Chondrocyte (in vitro differentiated cells): ENCODE measurements at places on chromosomes 5 and 9.

GRCh38 chr9:21510806-21511205 is 28.7 kb upstream of the IFNE start:
- no peak overlapping the region for H3K27ac ChIP-seq
- no peak overlapping the region for H3K4me3 ChIP-seq
- peaks cover 7% of the 10 kb centered on the region for H3K4me1 ChIP-seq
- H3K36me3 ChIP-seq, result no peaks in the 10 kb centered on the region
- peaks cover 12% of the 10 kb centered on the region for H3K27me3 ChIP-seq

GRCh38 chr5:122981846-122982245 is 54.7 kb downstream of the PPIC start:
- no peaks in the 10 kb centered on the region for H3K27me3 ChIP-seq
- no peak overlapping the region for H3K4me3 ChIP-seq
- DNase-seq, result no peak
- no peaks in the 10 kb centered on the region for H3K4me1 ChIP-seq
- H3K27ac ChIP-seq, result no peak overlapping the region
- H3K36me3 ChIP-seq, result no peaks in the 10 kb centered on the region

GRCh38 chr9:134293611-134294152 is 32.6 kb upstream of the RXRA start:
- H3K4me1 ChIP-seq, result peaks cover 3% of the 10 kb centered on the region
- H3K27me3 ChIP-seq, result no peaks in the 10 kb centered on the region
- H3K27ac ChIP-seq, result no peak overlapping the region
- DNase-seq, result peak; percentile 51
- no peaks in the 10 kb centered on the region for H3K36me3 ChIP-seq
- H3K4me3 ChIP-seq, result peak overlapping the region; percentile 53

- no peak overlapping the region for H3K4me3 ChIP-seq
- DNase-seq, result no peak
- no peaks in the 10 kb centered on the region for H3K36me3 ChIP-seq
- peaks cover 26% of the 10 kb centered on the region for H3K4me1 ChIP-seq
- no peaks in the 10 kb centered on the region for H3K27me3 ChIP-seq
These were observed 43.8 kb downstream of the ANKRD33B start for GRCh38 chr5:10607666-10608073.

DNA sequence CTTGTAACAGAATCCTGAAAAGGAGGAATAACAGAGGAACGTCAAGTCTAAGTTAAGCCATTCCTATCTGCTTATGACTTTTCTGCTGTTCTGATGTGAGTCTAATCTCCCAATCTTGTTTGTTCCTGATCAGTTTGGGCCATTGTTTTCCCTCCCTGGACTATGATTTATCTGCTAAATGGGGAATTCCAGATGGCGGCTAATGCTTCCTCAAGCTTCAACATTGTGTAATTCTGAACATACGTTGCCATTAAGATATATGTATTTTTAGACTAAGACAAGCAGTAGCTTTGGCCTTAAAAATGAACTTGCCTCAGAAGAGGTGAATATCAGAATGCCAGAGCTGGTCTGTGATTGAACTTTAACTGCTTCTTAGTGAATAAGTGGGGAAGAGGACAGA is 142.7 kb downstream of the PRKACG start:
- no peaks in the 10 kb centered on the region for H3K36me3 ChIP-seq
- H3K4me3 ChIP-seq, result no peak overlapping the region
- no peak for DNase-seq

DNA sequence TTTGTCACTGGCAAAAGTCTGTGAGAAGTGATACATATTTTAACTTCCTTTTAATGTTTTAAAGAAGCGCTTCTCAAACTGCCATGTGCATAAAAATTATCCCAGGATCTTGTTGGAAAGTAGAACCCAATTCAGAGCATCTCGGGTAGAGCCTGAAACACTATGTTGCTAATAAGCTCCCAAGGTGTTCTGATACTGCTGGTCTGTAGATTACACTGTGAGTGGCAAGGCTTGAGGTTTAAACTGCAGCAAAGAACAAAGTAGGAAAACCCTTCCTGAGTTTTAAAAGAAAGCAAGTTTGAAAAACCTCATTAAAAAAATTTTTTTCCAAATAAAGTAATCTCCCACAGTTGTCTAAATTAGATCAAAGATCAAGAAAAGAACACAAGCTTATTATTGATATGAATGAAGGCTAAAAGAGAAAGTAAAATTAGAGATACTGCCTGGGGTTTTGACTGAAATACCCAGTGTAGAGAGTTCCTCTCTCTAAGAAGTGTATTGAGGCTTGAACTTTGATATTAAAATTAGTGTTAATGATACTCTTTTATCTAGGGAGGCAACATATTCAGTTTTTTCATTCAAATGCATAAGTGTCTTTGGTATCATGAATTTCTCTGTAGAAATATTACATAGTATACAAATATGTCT is 19.8 kb upstream of the JAK2 start:
- peaks cover 34% of the 10 kb centered on the region for H3K4me1 ChIP-seq
- no peaks in the 10 kb centered on the region for H3K36me3 ChIP-seq
- no peak for DNase-seq
- H3K27me3 ChIP-seq, result no peaks in the 10 kb centered on the region
- H3K27ac ChIP-seq, result no peak overlapping the region

- H3K4me1 ChIP-seq, result no peaks in the 10 kb centered on the region
- no peak overlapping the region for H3K4me3 ChIP-seq
- no peak overlapping the region for H3K27ac ChIP-seq
- DNase-seq, result no peak
- H3K36me3 ChIP-seq, result no peaks in the 10 kb centered on the region
These were observed 403.7 kb upstream of the CCNG1 start for GRCh38 chr5:163033656-163034055.

DNA sequence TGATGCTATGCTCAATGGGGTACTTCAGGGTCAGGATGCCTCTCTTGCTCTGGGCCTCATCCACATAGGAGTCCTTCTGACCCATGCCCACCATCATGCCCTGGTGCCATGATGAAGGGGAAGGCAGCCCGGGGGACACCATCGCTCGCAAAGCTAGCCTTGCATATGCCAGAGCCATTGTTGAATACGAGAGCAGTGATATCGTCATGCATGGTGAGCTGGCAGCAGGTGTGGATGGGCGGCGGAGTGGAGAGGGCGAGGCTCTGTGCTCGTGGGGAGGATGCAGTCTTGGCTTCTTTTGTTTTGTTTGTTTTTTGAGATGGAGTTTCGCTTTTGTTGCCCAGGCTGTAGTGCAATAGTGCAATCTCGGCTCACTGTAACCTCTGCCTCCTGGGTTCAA is 17.2 kb upstream of the SPZ1 start:
- H3K27ac ChIP-seq, result no peak overlapping the region
- no peak overlapping the region for H3K4me3 ChIP-seq
- H3K4me1 ChIP-seq, result no peaks in the 10 kb centered on the region
- H3K36me3 ChIP-seq, result no peaks in the 10 kb centered on the region
- DNase-seq, result peak; percentile 53

DNA sequence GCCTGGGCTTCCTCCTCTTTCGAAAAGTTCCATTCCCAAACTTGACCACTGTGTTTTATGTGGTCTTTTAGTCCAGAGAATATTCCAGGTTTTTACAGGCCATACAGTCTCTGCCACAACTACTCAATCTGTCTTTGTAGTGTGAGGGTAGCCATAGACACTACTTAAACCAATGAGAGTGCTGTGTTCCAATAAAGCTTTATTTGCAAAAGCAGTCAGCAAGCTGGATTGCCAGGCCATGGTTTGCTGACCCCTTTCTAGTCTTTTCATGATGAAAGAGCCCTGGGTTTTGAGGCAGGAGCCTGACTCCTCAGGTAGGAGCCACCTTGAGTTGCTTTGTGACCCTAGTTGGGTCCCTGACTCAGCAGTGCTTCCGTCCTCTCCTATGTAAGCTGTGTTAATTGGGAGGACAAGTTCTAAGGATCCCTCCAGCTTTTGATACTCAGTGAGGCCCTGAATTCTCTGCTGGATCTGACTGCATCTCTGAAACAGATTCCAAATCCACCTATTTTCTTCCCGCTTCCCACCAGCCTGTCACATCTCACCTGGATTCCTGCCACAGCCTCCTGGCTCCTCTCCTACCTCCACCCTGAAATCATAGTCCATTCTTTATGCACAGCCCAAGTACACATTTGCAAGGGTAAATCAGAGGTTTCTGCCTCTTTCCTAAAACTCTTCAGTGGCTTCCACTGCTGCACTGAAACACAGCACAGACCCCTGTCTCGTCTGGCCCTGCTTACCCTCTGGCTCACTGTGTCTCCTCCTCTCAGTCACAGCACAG is 13.5 kb downstream of the GALNT10 start:
- DNase-seq, result no peak
- H3K4me3 ChIP-seq, result no peak overlapping the region
- H3K4me1 ChIP-seq, result peaks cover 79% of the 10 kb centered on the region
- H3K36me3 ChIP-seq, result peaks cover 15% of the 10 kb centered on the region

GRCh38 chr5:66273121-66273520 is 129.0 kb downstream of the SREK1 start:
- no peak for DNase-seq
- no peak overlapping the region for H3K27ac ChIP-seq
- H3K4me3 ChIP-seq, result no peak overlapping the region
- no peaks in the 10 kb centered on the region for H3K4me1 ChIP-seq

DNA sequence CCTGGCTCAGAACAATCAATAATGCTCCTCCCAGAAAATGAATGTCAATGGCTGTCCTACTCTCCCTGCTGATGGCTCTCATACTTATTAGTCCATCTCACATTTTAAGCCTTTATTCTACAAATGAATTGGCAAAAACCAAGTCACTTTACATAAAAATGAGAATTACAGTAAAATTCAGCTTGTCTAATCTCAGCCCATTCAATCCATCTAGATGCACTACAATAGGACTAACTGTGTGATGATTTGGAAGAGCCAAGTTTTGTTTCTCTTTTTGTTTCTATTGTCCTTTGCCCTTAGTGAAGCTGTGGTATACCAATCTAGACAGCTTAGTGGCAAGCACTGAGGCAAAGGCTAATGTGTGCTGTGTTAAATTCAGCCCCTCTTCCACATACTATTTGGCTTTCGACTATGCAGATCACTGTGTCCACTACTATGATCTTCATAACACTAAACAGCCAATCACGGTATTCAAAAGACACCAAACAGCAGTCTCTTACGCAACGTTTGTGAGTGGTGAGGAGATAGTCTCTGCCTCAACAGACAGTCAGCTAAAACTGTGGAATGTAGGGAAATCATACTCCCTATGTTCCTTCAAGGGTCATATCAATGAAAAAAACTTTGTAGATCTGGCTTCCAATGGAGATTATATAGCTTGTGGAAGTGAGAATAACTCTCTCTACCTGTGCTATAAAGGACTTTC is 140.8 kb upstream of the ZNF462 start:
- H3K4me3 ChIP-seq, result no peak overlapping the region
- DNase-seq, result no peak

GRCh38 chr5:122259995-122260394 is 52.0 kb upstream of the SNCAIP start:
- no peaks in the 10 kb centered on the region for H3K27me3 ChIP-seq
- H3K36me3 ChIP-seq, result peaks cover 12% of the 10 kb centered on the region
- no peak overlapping the region for H3K27ac ChIP-seq

GRCh38 chr5:117434254-117434653 is 859.6 kb upstream of the SEMA6A start:
- no peaks in the 10 kb centered on the region for H3K27me3 ChIP-seq
- peaks cover 3% of the 10 kb centered on the region for H3K4me1 ChIP-seq
- no peak overlapping the region for H3K4me3 ChIP-seq
- no peak overlapping the region for H3K27ac ChIP-seq
- H3K36me3 ChIP-seq, result no peaks in the 10 kb centered on the region

DNA sequence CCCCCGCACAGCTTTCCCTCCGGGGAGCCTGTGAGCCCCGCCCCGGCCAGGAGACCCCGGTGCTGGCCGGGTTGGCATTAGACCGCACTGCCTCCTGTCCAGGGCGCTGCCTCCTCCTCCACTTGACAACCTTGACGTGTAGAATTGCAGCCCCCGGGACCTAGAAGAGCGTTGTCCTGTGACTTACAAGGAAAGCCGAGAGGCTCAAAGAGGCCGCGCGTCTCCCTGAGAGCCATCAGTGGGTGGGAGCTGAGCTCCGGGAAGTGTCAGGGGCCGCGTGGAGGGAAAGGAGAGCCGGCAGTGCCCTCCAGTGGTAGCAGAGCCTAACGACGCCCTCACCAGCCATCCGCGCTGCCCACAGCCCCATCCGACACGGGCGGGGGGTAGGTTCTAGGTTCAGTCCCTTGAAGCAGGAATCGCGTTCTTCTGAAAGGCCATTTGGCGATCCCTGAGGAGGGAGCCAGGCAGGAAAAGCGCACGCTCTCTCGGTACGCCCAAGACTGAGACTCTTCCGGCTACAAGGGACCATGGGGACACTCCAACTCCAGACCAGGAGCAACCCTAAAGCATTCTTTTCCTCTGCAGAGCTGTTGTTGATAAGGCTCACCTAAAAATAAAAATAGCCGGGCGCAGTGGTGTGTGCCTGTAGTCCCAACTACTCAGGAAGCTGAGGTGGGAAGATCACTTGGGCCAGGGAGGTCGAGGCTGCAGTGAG is 40.6 kb upstream of the SAP30L start:
- H3K4me3 ChIP-seq, result peak overlapping the region; percentile 69
- peaks cover 11% of the 10 kb centered on the region for H3K36me3 ChIP-seq
- no peaks in the 10 kb centered on the region for H3K27me3 ChIP-seq
- no peak for DNase-seq

DNA sequence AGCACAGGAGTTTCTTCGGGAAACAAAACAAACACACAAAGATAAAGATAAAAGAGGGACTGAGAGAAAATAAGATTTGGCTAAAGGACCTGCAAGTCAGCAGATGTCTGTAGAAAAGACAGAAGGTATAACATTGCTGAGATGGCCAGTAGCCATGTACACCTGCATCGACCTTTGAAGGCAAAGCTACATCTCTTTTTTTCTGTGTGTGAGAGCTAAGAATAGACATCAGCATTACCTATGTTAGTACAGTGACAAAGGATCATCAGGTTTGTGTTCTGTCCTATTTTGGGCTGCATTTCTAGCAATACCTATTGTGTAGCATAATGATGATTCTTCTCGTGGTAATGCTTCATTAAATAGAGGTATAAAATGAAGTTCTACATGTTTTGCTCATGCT is 64.9 kb downstream of the KDM4C start:
- H3K36me3 ChIP-seq, result peaks cover 3% of the 10 kb centered on the region
- H3K4me3 ChIP-seq, result no peak overlapping the region
- no peak overlapping the region for H3K27ac ChIP-seq

GRCh38 chr5:142221091-142221860 is 103.5 kb downstream of the SPRY4 start:
- H3K27me3 ChIP-seq, result peaks cover 30% of the 10 kb centered on the region
- no peak overlapping the region for H3K27ac ChIP-seq
- H3K36me3 ChIP-seq, result no peaks in the 10 kb centered on the region
- H3K4me1 ChIP-seq, result peaks cover 7% of the 10 kb centered on the region
- no peak overlapping the region for H3K4me3 ChIP-seq

DNA sequence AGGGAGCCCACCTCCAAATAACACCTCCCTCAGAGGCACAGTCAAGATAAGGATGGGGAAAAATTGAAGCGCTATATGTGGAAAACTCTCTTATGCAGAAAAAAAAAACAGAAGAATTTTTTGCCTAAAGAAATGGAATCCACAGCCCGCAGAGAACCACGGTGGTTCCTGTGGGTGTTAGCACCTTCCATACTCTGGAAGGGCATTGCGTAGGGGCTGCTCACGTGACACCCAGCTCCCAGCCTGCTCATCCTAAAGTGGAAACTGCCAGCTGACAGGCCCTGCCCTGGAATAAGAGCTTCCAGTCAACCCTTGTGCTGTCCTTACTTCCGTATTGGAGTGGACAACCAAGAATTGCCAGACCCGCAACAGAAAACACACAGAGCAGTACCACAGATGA is 142.5 kb downstream of the FSTL4 start:
- no peak for DNase-seq
- no peaks in the 10 kb centered on the region for H3K36me3 ChIP-seq
- H3K4me1 ChIP-seq, result no peaks in the 10 kb centered on the region
